ENCODE measurements at places on chromosomes 1 and 21. TPM values are rescaled to one million over a fixed set of nuclear protein-coding genes. Genes with fewer than 3 reads are reported as not detected.

The PLA2G2A gene
- total RNA-seq: 200 TPM

The CCDC185 gene
- total RNA-seq: not detected

DNA sequence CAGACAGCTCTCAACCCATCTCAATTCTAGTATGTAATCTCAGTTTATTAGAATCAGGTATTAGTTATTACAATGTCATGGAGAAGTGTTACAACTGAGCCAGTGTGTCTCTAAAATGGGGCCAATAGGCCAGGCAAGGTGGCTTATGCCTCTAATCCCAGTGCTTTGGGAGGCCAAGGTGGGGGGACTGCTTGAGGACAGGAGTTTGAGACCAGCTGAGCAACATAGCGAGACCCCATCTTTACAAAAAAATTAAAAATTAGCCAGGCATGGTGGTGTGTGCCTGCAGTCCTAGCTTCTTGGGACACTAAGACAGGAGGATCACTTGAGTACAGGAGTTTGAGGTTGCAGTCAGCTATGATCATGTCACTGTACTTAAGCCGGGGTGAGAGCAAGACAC is 104.9 kb downstream of the BCAR3 start:
- H3K27ac ChIP-seq: no peak overlapping the region
- peaks cover 9% of the 10 kb centered on the region for H3K4me1 ChIP-seq
- no peak overlapping the region for H3K4me3 ChIP-seq
- peaks cover 40% of the 10 kb centered on the region for H3K36me3 ChIP-seq
- H3K27me3 ChIP-seq: no peaks in the 10 kb centered on the region

DNA sequence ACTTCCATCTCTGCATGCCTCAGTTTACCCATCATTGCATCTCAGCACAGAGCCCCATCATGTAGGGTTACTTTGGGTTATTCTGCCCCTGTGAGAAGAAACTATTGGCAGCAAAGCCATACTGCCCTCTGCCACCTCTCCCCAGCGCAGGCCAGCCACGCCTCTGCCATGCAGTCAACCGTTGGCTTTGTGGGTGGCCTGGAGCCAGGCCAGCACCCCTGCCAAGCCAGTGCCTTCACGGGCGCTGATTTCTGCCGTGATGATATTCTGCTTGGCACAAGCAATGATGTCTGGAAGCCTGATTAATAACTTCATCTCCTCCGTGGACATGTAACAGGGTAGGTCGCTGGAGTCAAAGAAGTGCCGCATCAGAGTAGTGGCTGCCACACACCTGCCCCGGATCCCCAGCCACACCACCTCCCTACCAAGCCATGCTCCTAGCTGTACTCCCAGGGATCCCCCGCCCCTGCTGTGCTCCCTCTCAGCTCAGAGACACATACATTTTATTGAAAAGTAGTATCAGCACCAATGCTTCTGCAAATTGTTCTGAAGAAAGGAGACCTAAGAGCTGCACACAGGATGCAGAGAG is 15.0 kb upstream of the CEP85 start:
- H3K4me1 ChIP-seq: no peaks in the 10 kb centered on the region
- no peak overlapping the region for H3K27ac ChIP-seq
- H3K4me3 ChIP-seq: no peak overlapping the region
- no peaks in the 10 kb centered on the region for H3K27me3 ChIP-seq
